AG09319 (cell line): ENCODE measurements at places on chromosomes 11 and 22.
A peak's percentile ranks its signal among the peaks of the same experiment; 100 is the strongest.

- no peak for DNase-seq
Measured at GRCh38 chr22:29947410-29948384, 64.7 kb downstream of the MTMR3 start.

DNA sequence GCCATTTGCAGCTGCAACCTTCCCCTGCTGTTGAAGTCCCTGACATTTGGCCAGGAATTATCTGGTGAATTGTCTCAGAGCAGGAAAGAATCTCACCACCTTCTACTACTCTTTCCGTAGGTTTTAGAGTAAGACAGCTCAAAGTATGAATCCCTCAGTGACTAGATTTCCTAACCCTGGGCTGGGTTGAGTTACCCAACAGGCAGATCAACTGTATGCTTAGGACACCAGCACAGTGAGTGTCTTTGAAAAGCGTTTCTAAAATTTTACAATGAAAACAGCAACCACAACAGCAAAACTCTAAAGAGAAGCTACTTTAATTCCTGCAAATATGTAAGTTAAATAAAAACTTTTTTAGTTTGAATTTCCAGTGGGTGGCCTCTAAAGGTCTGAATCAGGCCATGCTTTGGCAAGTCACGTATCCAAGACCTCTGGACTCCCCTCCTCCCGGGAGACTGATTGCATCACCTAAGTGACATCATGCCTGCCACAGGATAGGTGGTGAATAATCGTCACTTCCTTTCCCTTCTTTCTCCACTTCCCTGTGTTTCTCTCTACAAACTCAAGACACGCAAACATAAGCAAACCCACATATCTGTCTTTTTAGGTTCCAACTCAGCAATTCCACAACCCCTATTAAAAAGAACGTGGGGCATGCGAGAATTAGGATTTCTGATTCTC is 7.8 kb downstream of the OR8B12 start:
- DNase-seq: no peak

- peak; percentile 51 for DNase-seq
Measured at GRCh38 chr11:76620489-76620888, 50.1 kb downstream of the LRRC32 start.

- no peak for DNase-seq
Measured at GRCh38 chr22:42172773-42173172, 42.2 kb upstream of the CYP2D6 start.

GRCh38 chr11:121321614-121322243 is 29.2 kb downstream of the SC5D start:
- no peak for DNase-seq

DNA sequence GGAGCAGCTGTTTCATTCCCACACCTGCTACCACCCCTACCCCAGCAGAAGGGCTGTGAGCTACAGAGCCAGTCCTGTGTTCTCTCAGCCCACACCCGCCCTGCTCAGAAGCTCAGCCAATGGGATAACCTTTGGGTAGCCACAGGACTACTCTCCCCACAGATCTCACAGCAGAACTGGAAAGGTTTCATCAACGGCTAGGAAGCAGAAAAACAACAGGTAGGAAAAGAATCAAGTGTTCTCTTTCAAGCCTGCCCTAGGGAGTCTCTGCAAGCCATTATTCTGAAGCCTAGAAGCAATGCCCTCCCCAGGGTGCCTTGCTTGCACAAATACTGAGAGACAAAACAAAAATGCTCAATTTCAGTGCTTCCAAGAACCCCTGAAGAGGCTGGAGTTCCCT is 77.2 kb downstream of the TMPRSS5 start:
- no peak for DNase-seq

GRCh38 chr11:119284344-119285157 is 32.4 kb downstream of the MCAM start:
- peak; percentile 2 for DNase-seq

DNA sequence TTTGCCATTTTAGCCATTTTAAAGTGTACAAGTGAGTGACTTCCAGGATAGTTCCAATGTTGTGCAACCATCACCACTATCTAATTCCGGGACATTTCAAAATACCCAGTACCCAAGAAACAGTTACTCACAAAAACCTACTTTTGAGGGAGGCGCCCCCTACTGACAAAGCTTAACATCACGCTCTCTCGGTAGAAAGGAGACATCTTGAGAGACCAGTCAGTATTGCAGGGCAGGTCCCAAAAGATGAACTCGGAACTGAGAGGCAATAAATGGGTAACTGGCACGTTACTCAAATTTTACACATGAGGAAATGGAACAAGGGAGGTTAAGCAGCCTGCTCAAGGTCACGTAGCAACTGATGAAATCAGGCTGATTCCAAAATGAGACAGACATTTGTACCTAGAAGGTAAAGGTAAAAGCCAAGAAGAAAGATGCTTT is 50.0 kb upstream of the POU2AF1 start:
- peak; percentile 36 for DNase-seq

- DNase-seq: peak; percentile 10
Measured at GRCh38 chr11:124415356-124415923, 9.2 kb downstream of the OR8B4 start.

GRCh38 chr22:49152127-49152938 is 675.3 kb downstream of the BRD1 start:
- no peak for DNase-seq

DNA sequence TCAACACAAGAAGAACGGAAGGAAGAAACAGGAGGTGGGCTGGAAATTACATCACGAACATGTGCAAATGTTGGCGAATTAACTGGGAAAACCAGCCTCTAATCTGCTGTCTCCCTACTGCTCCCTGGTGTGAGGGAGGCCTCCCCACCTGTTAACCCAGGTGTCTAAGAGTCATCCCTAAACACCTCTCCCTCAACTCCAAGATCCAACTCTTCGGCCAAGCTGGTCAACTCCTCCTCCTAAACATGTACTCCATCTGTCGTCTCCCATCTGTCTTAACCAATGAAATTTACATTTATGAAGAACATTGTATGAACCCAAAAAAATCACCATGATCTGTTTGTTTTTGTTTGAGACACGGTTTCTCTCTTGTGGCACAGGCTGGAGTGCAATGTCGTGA is 154.2 kb downstream of the LARGE1 start:
- no peak for DNase-seq

DNA sequence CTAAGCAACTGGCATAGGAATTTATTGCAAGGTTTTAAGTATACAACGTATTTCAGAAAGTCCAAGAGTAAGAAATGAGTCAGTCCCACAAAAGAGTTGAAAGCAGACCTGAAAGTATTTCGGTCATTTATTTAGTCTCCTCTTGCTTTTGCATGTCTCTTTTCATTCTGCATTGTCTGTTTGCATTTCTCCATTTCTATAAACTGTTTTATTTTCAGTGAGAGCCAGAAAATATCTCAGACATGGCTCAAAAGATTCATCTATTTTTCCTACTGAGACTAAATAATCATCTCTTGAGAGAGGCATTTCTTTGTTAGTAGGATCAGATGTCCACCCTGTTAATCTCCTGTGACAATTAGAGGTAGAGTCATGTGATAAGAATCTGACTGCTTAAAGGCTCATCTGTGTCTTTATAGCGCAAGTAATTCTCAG is 219.1 kb upstream of the CCDC179 start:
- no peak for DNase-seq

- no peak for DNase-seq
Measured at GRCh38 chr11:5291207-5291838, 10.4 kb downstream of the OR51B4 start.

GRCh38 chr11:119991022-119991404 is 146.9 kb downstream of the TRIM29 start:
- no peak for DNase-seq

- no peak for DNase-seq
Measured at GRCh38 chr22:16962501-16962900, 45.5 kb downstream of the GAB4 start.

- DNase-seq: no peak
Measured at GRCh38 chr11:11065396-11065795, 207.5 kb upstream of the ZBED5 start.

- DNase-seq: no peak
Measured at GRCh38 chr11:70204466-70204799, 1.3 kb downstream of the FADD start.

DNA sequence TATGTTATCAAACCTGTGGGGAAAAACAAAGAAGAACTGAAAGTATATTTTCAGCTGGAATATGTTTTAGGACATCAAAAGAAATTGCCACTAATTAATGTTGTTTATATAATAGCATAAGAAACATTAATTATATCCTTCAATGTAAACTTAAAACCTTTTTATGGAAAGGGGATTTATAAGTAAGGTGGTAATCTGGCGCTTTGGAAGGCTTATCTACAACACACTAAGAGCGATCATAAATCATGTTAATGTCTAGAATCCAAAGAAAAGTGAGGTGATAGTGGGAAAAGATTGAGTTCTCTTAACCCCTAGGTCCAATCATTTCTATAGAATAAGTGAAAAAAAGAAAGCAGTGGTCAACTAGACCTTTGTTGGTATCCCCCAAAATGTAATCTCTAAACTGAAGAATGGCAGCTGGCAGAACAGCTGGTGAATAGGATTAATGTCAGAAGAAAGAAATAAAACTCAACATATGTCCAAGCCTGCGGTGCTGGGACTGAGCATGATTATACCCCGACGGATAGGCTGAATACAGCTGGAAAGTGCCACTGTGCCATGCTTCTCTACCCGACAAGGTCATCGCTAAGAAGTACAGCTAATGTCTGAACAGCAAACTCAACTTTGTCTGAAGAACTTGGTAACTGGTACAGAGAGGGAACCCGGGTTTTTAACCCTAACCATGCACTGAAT is 64.0 kb downstream of the SOX6 start:
- no peak for DNase-seq

DNA sequence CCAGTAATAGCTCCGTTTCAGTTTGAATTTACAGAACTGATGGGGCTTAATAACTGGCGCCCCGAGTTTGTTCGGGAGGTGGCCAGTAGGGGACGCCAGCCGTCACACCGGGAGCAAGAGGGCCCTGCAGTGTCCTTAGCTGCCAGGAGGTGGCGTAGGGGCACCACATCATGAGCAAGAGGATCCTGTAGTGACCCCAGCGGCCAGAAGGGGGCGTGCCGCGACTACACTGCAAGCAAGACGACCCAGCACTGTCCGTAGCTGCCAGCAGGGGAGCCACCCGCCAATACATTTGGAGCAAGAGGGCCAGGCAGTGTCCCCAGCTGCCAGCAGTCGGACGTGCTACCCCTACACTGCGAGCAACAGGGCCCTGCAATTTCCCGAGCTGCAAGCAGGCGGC is 663.7 kb upstream of the B3GAT1 start:
- no peak for DNase-seq

GRCh38 chr22:42410708-42411107 is 21.5 kb downstream of the NFAM1 start:
- DNase-seq: no peak

DNA sequence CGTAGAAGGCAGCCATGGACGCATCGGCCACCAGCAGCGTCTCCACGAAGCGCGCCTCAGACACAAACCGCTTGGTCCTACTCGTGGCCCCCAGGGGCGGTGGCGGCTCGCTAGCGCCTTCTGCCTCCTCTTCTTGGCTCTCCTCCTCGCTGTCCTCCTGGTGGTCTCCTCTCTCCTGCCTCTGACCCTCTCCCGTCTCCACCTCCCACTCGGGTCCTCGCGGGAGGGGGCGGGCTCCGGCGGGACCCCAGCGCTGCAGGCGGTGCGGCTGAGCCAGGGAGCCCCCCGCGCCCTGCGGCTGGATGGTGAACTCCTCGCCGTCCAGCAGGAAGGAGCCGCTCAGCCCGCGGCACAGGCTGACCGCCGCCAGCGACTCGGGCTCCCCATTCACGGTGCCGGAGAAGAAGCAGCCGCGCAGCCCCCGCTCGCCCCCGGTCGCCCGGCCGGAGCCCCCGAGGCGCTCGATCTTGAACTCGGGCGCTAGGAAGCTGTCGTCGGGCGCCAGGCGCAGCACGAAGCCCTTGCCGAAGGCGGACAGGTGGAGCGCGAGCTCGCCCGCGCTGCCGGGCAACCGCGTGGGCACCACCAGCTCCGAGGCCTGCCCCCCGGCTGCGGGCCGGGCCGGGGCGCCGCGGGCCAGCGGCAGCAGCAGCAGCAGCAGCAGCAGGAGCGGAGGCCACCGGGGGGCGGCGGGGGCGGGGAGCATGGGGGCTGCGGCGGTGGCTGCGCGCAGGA is 661 bp downstream of the ADAMTS8 start:
- no peak for DNase-seq

DNA sequence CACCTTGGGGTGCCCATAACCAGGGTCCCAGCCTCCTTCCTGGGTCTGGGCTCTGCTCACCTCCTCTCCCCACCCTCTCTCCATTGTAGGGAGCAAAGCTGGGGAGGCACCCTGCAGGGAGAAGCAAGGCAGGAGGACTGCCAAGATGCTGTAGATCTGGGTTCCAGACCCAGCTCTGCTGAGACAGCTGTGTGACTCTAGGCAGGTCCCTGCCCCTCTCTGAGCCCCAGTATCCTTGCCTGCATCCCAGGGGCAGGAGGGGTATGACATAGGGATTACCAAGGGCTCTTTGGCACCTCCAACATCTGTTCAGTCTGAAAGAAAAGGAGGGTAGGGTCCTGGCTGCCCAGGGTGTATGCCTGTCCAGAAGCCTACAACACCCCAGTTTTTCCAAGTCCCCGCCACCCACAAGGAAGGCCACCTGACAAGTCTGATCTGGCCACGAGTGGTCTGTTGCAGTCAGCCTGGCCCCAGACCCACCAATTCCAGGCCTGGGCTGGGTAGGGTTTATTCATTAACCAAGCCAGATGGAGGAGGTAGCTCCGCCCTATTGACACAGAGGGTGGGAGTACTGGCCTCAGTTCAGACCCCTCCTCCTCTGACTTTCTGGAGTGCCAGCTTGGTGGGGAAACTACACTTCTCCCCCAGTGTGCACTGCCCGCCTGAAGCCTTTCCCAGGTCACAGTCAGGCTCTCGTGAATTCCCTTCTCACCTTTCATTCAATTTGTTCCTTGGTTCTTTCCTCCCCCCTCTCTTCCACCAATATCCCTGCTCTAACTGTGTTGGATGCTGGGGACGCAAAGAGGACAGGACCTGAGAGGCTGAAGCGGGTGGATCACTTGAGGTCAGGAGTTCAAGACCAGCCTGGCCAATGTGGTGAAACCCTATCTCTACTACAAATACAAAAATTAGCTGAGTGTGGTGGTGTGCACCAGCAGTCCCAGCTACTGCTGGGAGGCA is 15.0 kb downstream of the STARD10 start:
- DNase-seq: no peak

GRCh38 chr22:23908587-23909205 is 14.5 kb downstream of the MIF start:
- DNase-seq: no peak

DNA sequence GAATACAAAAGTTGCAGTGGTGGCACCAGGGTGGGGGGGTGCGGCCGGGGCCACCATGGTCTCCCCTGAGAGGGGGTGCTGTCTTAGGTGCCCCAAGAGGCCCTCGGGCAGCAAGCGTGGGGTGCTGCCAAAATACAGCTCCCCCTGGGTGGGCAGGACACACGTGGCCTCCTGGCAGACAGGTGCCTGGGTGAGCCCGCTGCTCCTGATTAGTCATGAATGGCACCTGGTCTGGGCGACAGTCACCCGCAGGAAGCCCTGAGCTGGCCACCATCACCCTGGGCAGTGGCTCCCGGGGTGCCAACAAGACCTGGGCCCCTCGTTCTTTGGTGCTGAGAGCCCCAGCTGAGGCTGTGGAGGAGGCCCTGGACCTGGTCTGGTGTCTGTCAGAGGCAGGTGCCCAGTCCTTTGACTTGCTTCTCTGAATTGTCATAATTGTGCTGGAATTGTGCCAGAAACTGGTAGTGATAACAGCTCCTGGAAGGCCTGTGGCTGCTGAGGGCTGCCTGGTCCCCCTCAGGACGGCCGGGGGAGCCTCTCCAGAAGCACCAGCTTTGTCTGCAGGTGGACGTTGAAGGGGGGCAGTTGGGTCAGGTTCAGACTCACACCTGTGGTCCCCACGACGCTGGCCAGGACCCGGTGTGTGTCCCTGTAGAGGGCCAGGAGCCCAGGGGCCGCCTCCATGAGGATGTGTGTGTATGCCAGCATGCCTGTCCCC is 14.8 kb downstream of the ALG12 start:
- no peak for DNase-seq
